ENCODE measurements at places on chromosomes 2 and 18. TPM values are rescaled to one million over a fixed set of nuclear protein-coding genes. Genes with fewer than 3 reads are reported as not detected.

The PLCL1 gene
- total RNA-seq = 0.68 TPM

GRCh38 chr2:9107168-9108025, 99.2 kb upstream of the ASAP2 start:
- no peak for DNase-seq

The SH3BP4 gene
- 0.54 TPM for total RNA-seq

The COL3A1 gene
- total RNA-seq = not detected
